Stimulated activated CD8-positive, alpha-beta memory T cell treated with anti-CD3 and anti-CD28 coated beads, Interleukin-4, amount 100 ng/mL, for 1 hour (primary cell): ENCODE measurements at places on chromosomes 4 and X.

GRCh38 chr4:135123632-135124031 is 922.0 kb upstream of the PABPC4L start:
- DNase-seq, result no peak

GRCh38 chrX:32673193-32673592 is 538.2 kb downstream of the DMD start:
- DNase-seq, result no peak

GRCh38 chr4:82282875-82283274 is 90.9 kb downstream of the HNRNPD start:
- no peak for DNase-seq

DNA sequence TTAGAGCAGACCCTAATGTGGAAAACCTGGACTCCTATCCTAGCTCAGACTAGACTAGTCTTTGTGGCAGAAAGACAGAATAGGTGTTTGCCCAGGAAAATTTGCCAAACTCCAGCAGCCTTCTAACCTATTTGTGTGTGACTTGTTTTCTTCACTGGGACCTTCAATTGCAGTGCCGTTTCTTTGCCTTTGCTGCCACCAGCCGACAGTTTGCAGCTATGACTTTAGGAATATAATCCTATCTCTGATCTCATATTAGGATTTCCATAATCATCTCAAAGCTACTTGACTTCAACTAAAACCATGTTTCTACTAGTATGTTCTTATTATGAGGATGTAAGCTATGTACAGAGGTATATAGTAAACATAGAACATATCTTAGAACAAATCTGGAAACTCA is 60.2 kb upstream of the PGAM4 start:
- DNase-seq, result no peak

DNA sequence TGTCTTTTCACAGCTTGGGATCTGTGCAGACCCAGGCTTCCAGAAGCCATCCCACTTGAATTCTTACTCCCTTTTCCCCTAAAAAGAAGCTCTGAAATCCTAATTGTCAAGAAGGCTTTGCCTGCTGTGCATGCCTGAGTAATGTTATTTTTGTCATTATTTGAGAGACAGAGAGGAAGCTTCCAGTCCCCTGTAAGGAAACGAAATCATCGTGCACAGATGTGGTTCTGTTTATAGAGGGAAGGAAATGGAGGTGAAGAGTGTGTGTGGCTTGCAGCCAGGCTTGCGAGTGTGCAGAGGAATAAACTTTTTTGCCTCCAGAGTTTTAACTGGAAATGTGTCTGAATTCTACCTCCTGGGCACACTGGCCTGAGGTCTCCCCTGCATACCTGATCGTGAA is 70.2 kb downstream of the TBL1X start:
- DNase-seq, result no peak

DNA sequence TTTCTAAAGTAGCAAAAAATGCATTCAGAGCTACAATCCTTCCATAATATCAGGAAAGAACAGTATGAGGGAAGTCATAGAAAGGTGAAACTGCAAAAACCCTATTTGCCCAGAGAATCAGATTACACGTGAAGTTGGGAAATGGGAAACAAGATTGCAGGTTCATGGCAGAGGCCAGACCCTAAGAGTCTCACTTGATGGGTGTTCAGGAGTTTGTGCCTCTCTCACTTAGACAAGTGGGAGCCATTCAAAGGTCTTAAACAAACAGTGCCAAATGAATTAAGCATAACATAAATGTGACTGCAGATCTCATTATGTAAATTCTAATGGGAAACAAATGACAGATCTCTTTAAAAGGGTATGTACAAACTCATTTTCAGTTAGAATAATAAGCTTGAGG is 91.6 kb downstream of the ARAP2 start:
- no peak for DNase-seq

GRCh38 chr4:113757486-113757885 is 4.1 kb downstream of the CAMK2D start:
- DNase-seq, result no peak

DNA sequence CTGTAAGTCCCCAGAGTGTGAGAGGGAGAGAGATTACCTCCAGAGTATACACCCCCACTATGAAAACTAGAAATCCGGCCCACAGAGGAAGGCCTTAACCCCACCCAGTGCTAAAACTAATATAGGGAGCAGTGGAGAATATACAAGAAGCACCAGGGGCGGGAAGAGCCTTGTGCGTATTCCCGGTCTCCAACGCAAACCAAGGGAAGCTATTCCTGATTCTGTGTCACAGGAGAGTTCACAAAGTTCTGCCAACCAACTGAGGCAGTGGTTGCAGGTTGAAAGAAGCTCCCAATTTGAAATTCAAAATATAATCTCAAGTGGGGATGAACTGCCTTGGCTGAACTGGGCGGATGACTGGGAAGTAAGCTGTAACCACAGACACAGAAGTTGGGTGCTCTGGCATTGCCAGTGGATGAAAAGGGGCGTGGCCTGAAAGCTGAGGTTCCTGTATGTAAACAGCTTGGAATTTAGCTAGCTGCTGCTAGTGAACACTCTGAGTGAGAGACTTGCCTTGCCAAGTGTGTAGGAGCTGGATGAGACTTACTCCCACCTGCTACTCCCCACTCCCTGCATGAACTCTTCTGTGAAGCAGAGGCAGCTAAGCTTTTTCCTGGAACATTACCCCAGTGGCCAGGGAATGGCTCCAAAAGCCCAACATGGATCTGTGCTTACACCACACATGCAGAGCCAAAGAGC is 32.7 kb downstream of the ELF2 start:
- DNase-seq, result no peak

- no peak for DNase-seq
These were observed 127.0 kb upstream of the SH3RF1 start for GRCh38 chr4:169397762-169398161.

DNA sequence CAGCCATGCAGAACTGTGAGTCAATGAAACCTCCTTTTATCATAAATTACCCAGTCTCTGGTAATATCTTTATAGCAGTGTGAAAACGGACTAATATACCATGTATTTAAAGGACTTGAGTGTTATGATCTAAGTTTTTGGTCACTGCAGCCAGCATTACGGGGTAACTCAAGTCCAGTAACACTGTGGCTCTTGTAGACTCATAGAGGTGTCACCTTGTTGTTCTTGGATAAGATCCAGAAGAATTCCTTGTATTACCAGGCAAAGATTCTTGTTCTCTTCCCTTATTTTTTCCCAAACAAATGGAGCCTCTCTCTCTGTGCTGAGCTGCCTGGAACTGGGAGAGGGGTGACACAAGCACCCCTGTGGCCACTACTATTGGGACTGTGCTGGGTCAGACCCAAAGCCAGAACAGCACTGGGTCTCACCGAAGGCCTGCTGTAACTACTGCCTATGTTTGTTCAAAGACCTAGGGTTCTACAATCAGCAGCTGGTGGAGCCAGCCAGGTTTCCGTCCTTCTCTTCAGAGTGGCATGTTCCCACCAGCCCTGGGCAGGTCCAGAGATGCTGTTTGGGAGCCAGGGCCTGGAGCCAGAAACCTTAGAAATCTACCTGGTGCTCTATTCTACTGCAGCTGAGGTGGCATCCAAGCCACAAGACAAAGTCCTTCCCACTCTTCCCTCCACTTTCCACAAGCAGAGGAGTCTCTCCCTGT is 43.7 kb upstream of the MED14 start:
- DNase-seq, result no peak

- no peak for DNase-seq
These were observed 530.1 kb downstream of the INPP4B start for GRCh38 chr4:142316025-142316424.

DNA sequence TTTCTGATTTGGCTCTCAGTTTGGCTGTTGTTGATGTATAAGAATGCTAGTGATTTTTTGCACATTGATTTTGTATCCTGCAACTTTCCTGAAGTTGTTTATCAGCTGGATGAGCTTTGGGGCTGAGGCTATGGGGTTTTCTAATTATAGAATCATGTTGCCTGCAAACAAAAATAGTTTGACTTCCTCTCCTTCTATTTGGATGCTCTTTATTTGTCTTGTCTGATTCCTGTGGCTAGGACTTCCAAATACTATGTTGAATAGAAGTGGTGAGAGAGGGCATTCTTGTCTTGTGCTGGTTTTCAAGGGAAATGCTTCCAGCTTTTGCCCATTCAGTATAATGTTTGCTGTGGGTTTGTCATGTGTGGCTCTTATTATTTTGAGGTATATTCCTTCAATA is 734.7 kb upstream of the FAM241A start:
- no peak for DNase-seq

DNA sequence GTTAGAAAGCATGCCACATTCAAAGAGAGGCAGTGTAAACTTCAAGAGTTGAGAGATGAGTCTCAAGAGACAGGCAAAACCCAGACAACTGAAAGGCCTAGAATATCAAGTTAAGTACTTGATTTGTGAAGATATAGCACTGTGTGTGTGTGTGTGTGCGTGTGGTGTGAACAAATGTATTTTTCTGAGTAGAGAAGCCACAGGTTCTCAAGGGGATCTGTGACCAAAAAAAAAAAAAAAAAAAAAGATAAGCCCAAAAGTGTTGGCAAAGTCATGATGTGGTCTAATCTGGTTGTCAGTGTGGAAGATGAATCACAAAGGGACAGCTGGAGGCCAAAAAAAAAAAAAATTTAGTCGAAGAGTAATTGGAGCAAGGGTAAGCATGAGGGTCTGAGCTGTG is 3.9 kb downstream of the RIPPLY1 start:
- DNase-seq, result no peak

DNA sequence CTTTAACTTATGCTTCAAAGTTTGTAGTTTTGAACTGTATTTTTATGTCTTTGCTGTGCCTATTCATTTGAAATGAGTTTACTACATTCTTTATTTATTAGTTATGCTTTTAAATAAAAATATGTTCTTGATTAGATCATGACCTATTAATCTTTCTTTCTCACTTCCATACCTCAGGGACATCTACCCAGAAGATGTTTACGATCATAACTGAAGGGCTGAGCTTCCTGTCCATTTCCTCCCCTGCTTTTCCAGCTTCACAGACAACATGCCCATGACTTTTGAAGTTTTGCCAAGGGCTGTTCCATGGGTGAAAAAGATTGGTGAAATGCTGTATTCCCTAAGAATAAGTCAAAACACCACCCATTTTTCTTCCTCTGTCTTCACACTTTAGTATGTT is 99.7 kb upstream of the DDIT4L start:
- no peak for DNase-seq

DNA sequence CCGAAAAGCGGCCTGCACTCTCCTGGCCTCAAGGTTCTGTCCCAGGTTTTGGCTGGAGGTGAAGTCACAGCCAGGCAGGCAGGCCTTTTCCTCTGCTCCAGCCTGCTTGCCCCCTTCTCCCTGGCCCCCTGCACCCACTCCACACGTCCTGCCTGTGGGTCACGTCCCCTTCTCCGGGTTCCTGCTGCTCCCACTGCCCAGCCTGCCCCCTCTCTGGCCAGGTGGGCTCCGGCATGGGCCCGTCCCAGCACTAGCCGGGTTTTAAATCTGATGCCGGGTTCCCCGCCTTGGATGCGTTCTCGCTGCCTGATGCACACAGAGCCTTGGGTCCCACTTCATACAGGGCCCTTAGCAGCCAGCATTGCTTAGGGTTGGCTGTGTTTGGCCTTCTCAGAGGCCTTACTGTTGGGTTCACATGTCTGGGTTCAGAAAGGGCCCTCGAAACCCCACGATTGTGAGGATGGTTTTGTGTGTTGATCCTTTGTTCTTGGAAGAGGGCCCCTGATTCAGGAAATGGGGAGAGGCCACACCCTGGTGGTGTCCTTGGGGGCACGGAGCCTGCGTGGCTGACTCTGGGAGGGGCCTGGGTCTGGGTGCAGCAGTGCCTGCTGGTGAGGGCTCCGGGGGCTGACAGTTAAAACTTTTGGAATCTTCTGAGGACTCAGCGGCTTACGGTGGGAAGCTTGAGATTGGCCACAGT is 6.0 kb downstream of the CPZ start:
- DNase-seq, result no peak

DNA sequence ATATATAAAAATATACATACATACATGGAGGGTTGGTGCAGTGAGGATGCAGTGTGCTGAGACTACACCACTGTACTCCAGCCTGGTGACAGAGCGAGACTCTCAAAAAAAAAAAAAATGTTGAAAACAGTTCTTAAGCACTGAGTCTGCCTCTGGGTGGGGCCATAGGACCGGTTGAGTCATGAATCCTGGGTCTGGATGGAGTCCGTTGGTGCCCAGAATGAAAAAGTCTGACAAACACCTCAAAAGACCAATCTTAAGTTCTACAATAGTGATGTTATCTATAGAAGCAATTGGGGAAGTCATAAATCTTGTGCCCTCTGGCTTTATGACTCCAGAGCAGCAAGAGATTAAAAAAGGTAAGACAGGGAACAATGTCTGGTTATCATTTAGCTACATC is 70.4 kb downstream of the FGFBP1 start:
- no peak for DNase-seq

DNA sequence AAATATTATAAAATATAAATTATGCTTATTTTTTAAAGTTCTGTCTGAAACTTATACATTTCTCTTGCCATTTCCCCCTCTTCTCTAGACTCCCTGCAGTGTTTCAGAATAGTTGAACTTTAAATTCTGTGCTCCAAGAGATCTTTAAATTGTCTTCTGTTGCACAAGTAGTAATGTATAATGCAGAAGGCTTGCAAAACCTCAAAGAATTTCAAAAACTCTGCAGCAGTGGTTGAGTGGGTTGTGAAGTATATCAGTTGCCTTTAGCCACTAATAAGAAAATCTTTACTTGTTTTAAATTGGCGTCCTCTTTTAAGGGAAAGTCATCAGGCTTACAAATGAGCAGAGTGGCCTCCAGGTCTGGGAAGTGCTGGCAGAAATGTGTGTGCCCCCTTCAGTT is 1153.3 kb upstream of the PABPC4L start:
- no peak for DNase-seq

GRCh38 chr4:53705151-53705764 is 114.0 kb upstream of the LNX1 start:
- no peak for DNase-seq

- peak; percentile 6 for DNase-seq
These were observed 464 bp downstream of the RAP1GDS1 start for GRCh38 chr4:98261405-98262291.

GRCh38 chr4:114161809-114162208 is 182.4 kb upstream of the ARSJ start:
- no peak for DNase-seq

DNA sequence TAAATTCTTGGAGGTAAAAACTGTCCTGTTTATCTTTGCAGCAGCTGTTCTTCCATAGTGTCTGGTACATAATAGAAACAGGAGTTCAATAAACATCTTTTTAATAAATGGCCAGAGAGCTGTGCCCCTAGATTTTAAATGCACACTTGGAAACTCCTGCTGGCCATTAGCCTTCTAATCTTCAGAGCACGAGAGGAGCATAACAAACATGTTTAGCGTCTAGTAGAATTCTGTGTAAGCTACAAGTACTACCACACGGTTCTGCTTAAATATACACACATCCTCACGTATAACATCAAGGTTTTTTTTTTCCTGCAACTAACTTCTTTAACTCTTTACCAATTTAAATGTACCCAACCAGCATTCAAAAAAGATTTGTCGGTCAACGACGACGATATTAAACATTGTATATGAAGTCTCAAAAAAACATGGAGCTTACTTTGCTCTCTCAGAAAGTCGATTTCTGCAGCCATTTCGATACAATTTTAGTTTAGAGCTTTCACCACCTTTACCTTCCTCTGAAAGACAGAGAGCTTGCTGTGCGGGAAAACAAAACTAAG is 628 bp downstream of the SCLT1 start:
- no peak for DNase-seq
